SK-N-MC (cell line): ENCODE measurements at places on chromosomes 3 and 15.

DNA sequence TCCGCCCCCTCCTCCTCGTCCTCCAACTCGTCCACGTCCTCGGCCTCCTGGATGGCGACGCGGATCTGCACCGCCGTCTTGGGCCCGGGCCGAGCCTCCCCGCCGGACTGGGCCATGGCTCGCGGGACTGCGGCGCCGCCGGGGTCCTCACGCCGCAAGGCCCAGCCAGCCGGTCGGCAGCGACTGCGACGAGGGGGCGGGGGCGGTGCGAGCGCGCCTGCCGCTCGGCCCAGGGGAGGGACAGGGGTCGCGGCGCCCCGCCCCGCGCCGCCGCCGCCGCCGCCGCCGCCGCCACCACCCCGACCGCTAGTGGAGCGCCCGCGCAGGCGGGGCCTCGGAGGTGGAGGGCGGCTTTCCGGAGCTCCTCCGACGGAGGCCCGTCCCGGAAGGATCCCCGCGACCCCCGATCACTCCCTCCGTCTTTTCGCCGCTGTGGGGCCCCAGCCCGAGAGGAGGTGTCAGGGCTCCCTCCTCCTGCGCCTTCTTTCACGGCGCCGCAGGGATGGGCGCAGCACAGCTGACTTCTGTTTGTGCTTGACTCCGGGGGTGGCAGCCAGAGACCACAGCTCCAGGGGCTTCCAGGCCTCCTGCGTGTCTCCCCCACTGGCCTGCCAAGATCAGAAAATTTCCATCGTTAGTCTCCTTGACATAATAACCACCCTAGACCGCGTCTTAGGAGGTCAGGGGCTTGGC, at the start of gene LARP6:
Gene LARP6 (minus strand): TSS at position 185 of the 693 bp plus-strand sequence. CDS start 69 bp downstream, at position 116.
- DNase-seq = no peak

DNA sequence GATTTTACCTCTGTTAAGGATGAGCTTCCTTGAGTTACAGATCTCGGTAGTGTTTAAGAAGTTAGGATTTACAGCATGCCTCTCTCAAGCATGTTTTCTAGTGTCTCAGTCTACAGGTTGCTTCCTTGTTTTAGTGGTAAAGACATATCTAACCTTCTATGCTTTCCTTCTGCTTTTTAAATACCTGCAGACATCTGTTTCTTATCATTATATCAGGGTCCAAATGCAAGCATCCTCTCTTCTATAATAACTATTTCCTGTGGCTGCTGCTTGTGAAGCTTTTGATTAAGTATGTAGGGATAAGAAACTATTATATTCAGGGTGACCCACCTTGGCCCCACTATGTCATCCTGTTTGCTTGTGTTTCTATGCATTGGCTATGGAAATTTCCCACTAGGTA, 112.2 kb upstream of the LRRFIP2 start:
- no peak for DNase-seq

DNA sequence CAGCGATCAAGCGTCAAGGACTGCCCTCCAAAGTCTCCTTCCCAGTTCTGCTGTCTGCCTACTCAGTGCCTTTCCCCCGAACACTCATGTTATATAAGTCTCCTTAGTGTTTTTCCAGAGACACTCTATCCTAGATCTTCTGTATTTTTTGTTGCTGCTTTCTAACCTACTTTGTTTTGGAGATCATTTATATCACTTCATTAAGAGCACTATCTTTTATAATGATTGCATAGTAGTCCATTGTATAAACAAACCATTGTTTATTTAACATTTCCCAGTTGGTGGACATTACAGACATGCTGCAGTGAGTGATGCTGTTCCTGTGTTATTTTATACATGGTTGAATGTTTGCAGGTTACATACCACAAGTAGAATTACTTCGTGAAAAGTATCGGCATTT, 47.1 kb downstream of the SLC25A26 start:
- no peak for DNase-seq

DNA sequence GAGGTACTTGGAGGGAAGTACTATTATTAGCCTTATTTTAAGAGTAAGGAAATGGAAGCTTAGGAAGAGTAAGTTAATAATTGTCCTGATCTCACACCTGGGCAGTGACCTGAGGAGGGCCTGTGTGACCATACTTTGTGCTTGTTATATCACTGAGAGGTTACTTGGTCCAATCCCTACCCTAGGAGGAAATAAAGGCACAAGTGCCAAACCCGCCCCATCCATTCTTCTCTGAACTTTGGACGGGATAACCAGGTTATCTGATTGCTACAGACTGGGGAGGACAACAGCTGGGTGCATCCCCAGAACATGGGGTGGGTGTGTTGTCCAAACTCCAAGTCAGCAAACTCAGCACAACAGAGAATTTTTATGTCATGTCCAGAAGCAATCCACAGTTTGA, 77.7 kb upstream of the NR2E3 start:
- DNase-seq = no peak

DNA sequence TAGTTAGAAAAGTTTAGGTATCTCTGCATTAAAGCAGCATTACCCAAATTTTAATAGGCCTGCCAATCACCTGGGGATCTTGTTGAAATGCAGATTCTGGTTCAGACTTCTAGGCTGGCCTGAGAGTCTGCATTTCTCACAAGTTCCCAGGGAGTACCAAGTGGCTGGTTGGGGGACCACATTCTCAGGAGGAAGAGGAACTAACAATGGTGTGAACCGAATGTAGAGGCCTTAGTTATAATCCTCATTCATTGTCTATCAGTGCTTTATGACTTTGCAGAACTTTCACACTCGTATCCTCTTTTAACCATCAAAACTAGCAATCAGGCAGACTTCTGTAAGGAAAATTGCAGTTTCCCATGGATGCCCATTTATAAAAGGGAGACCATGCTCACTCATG, 38.2 kb upstream of the UBE2E1 start:
- no peak for DNase-seq

GRCh38 chr15:69994429-69995205, 103.1 kb downstream of the TLE3 start:
- DNase-seq = no peak

DNA sequence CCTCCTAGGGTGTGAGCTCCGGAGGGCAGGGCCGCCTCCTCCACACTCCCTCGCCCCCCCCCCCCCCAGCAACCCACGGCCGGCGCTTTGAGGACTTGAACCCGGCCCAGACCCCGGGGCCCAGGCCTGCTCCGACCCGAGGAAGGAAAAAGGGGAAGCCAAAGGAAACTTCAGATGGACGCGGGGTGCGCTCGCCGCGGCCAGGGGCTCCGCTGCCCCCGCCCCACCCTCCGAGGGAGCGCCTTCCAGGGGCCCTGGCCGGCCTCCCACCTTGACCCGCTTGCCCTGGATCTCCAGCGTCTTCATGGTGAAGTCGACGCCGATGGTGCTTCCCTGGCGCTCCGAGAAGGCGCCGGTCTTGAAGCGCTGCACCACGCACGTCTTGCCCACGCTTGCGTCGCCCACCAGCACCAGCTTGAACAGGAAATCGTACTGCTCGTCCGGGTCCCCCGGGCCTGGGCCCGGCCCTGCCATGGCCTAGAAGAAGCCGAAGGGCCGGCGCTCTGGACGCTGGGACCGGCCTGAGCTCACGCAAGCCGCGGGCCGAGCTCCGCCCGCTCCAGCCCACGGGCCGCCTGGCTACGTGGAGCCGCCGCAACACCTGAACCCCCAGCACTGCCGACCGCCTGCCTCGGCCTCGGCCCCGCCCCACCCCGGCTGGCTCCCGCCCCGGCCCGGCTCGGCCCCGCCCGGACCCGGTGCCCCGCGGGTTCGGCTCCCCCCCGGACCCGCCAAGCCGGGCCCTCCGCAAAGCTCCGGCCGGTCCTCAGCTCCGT, 400 bp downstream of the RAB43 start:
- no peak for DNase-seq
